ENCODE measurements at places on chromosomes 7 and 10. TPM values are rescaled to one million over a fixed set of nuclear protein-coding genes. Genes with fewer than 3 reads are reported as not detected.
A peak's percentile ranks its signal among the peaks of the same experiment; 100 is the strongest.

GRCh38 chr10:31864834-31865518 lies 63.7 kb downstream of the ARHGAP12 start:
- no peak overlapping the region for H3K4me3 ChIP-seq
- peaks cover 6% of the 10 kb centered on the region for H3K36me3 ChIP-seq
- H3K4me1 ChIP-seq, result no peaks in the 10 kb centered on the region
- H3K27me3 ChIP-seq, result no peaks in the 10 kb centered on the region
- H3K27ac ChIP-seq, result peak overlapping the region; percentile 71

- H3K4me3 ChIP-seq, result no peak overlapping the region
- H3K4me1 ChIP-seq, result no peaks in the 10 kb centered on the region
Observed at GRCh38 chr10:128894641-128895040, 572.4 kb upstream of the MGMT start.

GRCh38 chr10:23204773-23205172 lies 12.7 kb downstream of the PTF1A start:
- H3K4me1 ChIP-seq, result no peaks in the 10 kb centered on the region
- no peaks in the 10 kb centered on the region for H3K36me3 ChIP-seq
- H3K4me3 ChIP-seq, result no peak overlapping the region
- no peak for DNase-seq

- H3K27me3 ChIP-seq, result no peaks in the 10 kb centered on the region
- no peaks in the 10 kb centered on the region for H3K36me3 ChIP-seq
- no peak overlapping the region for H3K27ac ChIP-seq
Observed at GRCh38 chr10:47183704-47184041, 116.3 kb upstream of the GDF10 start.

GRCh38 chr10:75466001-75466400 lies 34.6 kb downstream of the LRMDA start:
- no peak for DNase-seq
- no peaks in the 10 kb centered on the region for H3K4me1 ChIP-seq
- H3K36me3 ChIP-seq, result no peaks in the 10 kb centered on the region
- no peak overlapping the region for H3K4me3 ChIP-seq

SLC39A12 gene
- polyA plus RNA-seq, result not detected

SEMA3D gene
- polyA plus RNA-seq, result not detected

Data from small intestine (tissue), 16 donors.